Fibroblast of gingiva (primary cell): ENCODE measurements at places on chromosomes 5 and 9.

GRCh38 chr5:40089269-40089668 lies 590.4 kb upstream of the PTGER4 start:
- DNase-seq, result no peak

- peak; percentile 89 for DNase-seq
Measured at GRCh38 chr9:113675475-113675941, 200.6 kb upstream of the ZNF618 start.

GRCh38 chr9:25681266-25681665 lies 3.0 kb upstream of the TUSC1 start:
- DNase-seq, result no peak

DNA sequence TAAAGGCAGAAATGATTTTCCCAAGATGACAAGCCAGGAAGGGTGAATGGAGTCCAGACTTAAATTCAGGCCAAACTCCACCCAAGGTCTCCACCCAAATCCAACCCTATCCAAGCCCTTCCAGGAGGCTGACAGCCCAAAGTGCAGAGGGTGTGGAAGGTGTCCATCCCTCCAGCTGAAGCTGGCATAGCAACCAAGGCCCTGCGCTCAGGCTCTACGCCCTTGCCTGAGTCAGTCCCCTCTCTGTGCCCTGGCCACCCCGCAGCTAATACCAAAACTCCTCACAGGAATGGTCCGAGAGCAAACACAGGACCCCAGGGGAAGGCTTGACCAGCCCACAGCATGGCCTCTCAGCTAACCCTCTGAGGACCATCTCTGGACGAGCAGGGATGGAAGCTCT lies 2.1 kb downstream of the SEPTIN8 start:
- no peak for DNase-seq

GRCh38 chr9:90890146-90890810 lies 88.7 kb downstream of the SYK start:
- DNase-seq, result no peak

DNA sequence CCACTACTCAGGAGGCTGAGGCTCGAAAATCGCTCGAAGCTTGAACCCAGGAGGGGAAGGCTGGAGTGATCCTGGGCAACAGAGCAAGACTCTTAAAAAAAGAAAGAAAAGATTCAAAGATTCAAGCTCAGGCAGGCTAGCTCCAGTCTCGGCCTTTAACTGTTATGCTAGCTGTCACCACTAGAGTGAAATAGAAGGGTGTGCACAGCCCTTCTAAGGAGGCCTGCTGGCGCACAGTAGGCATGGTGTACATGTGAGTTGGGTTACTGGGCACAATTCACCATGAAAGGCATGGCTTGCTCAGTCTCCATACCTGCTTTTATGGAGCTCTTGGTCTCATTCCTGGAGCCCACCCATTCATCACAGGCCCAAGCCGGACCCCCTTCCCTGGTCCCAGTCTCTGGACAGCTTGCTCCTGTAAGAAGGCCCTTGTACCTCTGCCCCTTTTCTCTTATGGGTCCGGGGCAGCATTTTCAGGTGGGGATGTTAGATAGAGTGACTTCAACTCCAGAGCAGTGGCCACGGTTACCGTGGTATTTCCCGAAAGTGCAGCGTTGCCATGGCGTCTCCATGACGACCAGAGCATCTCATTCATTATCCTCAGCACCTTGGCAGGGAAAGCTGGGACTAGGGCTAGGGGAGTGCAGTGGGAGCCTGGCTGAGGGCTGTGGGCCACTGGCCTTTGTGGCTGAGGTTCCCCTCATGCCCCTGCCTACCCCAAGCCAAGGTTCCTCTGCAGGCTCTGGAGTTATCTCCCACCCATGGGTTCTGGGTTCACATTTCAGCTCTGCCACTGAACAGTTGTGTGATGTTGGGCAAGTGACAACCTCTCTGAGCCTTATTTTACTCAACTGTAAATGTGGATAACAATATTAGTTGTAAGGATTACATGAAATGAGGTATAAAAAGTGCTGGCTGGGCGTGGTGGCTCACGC lies 5.7 kb downstream of the NDST1 start:
- no peak for DNase-seq

DNA sequence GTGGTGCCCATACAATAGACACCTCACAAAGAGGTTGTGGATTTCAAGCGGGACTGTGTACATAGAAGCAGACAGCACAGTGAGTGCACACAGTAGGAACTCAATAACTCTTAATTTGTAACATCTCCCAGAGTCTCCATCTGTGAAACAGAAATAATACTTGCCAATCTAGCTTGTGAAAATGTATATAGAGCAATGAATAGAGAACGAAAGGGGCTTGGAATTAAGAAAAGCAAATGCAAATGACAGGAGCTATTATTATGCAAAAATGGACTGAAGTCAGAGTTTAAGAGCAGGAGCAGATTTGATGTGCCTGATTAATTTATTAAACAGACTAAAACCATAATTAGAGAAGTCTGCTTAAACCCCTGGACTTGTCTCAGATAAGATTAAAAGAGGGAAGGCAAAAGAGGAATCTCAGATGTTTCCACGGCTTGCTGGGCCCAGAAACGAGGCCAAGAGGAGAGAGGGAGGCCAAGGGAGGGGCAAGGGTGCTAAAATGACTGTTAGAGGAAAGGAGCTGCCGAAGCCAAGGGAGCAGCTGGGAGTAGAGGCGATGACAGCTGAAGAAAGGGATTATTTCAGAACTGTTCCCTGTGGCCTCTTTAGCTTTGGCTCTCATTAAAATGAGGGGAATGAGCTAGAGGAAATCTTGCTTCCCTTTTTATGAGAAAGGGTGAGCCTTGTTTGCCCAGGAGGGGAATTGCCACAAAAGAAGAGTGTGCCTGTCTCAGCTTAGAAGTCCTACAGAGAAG lies 72.1 kb downstream of the FEM1C start:
- no peak for DNase-seq

GRCh38 chr5:1040571-1040970 lies 32.0 kb downstream of the NKD2 start:
- DNase-seq, result no peak

DNA sequence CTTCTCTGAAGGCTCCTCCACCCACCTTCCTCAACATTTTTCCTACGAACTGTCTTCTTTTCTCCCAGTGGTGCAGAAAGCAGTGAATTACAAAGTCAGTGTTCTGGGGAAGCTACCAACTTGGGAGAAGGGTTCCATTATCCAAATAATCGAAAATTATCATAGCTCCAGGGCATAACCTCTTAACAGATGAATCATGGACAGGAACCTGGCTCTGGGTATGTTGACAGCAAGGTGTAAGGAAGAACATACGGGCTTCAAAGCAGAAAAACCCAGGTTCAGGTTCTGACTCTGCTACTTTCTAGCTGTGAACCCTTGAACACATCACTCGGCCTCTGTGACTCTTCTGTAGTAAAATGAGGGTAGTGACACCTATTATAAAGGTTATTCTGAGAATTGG lies 351.3 kb downstream of the ENC1 start:
- no peak for DNase-seq

DNA sequence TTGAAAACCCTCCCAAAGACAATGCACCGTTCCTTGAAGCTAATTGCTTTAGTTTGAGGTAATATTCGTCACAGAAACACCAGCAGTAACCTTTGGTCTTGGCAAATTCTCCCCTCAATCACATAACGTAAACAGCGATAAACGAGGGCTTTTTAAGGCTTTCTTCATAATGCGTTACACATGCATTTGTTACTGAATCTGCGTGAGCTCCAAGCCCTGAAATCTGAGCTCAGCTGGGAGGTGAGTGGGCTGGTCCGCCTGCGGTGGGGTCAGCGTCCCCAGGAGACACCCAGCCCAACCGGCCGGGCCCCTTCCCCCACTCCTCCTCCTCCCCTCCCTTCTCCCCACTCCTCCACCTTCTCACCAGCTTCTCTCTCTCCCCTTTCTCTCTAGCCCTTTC lies 91.1 kb downstream of the BARX1 start:
- DNase-seq, result no peak

GRCh38 chr9:124869466-124869985 lies 7.6 kb downstream of the ARPC5L start:
- DNase-seq, result no peak

DNA sequence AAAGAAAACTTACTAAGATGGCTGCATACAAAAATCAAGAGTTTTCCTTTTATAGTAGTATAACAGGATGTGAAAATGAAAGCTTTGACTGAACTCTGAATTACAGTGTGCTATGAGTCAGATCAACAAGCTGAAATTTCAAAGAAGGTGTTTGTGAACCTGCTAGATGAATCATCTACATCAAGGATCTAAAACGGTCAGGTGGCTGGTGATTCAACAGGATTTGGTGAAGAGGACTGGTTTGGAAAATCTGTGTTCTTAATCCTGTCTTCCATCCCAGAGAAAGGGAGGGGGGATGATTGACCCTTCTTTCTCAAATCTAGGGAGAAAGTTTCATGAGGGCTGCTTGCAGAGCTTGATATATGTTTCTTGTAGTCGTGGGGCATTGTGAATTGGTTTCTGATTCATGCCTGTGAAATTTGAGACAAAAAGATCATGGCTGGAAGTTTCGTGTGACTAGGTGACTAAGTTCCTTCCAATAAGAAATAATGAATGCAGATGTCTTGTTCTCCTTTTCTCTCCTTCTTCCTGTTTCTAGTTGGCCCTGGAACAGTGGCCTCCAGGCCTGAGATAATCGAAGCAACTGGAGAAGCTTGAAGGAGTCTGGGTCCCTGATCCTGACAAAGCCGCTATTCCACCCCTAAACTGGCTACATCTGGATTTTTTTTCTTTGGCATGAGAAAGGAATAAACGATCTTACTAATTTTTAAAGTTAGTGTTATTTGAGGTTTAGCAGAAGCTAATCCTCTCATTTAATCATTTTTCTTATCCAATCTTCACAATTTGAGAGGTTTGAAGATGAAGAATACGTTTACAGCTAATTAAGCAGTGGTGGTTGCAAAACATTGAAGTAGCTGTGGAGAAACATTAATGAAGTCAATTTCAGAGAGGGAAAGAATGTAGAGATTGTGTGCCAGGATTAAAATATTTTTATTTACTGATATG lies 67.2 kb downstream of the MRPS30 start:
- no peak for DNase-seq

GRCh38 chr5:135208555-135208902 lies 174.5 kb upstream of the PITX1 start:
- no peak for DNase-seq

DNA sequence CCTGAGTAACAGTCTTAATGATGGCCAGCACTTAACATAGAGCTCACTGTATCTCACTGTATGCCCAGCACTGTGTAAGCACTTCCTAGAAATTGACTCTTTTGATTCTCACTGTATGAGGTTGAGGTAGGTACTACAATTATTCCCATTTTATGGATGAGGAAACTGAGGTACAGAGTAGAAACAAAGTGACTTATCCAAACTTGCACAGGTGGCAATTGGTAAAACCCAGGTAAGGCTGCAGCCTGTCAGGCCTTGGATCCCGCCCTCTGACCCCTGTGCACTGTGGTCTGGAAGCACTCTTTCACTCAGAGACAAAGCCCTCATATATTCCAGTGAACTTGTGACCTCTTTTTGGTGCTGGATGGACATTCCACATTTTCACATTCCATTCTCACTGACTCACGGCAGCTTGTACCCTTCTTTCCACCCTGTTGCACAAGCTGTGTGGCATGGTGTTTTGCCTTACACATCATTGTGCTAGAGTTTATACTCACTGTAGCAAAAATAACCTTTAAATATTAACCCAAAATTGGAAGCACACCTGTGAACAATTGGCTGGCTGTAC lies 21.7 kb downstream of the ANKRD55 start:
- peak; percentile 92 for DNase-seq

DNA sequence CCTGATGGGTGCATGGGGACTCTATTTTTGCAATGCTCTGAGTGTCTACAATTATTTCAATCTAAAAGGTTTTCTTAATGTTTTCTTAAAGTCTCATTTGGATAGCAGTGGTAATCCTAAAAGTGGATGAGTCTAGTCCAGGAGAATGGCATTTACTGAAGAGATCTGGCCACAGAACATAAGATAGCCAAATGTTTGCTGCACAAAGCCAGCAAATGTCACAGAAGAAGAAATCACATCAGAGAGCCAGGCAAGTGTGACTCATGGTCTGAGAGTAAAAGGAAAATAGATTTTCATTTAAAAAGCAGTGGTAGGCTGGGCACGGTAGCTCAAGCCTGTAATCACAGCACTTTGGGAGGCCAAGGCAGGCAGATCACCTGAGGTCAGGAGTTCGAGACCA lies 352.7 kb upstream of the GRAMD2B start:
- DNase-seq, result peak; percentile 63

GRCh38 chr5:134600600-134600999 lies 32.0 kb downstream of the SAR1B start:
- peak; percentile 32 for DNase-seq

DNA sequence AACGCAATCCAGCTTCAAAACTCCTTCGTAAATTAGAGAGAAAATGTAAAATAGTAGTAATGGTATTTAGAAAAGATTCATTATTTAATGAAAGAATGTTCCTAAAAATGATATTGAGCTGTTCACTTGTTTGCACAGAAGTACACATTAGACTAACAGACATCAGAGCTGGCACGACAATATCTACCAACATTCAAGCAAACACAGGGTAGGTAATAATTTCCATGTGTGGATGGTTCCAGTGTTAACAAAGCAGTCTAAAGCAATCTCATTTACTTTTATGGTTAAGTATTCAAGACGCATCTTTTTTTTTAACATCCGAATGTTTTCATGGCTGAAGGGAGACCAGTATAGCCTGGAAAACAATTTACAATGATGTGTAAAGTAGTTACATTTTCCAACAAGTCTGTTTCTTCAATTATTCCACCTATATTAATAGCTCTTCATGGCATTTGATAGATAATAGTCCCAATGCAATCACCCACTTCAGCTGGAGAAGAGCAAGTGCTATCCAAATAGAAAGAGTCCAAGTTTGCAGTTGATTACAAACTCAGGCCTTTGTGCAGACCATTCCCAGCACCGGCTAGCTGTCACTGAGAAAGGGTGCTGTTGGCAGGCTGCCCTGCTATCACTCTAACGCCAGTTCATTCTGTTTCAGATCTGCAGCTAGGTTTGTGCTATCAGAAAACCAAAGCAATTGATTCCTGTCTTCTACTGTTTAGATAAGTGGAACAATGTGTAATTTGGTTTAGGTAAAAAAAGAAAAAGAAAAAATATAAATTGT lies 458.8 kb downstream of the DTWD2 start:
- DNase-seq, result peak; percentile 53

DNA sequence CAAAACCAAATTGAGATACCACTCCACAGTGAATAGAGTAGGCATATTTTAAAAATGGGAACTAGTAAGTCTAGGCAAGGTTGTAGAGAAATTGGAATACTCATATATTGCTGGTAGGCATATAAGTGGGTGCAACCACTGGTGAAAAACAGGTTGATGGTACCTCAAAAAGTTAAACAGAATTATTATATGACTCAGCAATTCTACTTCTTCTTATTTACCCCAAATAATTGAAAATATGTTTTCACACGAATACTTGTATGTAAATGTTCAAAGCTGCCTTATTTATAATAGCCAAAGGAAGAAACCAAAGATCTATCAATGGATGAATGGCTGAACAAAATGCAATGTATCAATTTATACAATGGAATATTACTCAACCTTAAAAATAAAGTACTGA lies 79.1 kb downstream of the CDH9 start:
- DNase-seq, result no peak
